ENCODE measurements at places on chromosomes 2 and 18.
A peak's percentile ranks its signal among the peaks of the same experiment; 100 is the strongest.

DNA sequence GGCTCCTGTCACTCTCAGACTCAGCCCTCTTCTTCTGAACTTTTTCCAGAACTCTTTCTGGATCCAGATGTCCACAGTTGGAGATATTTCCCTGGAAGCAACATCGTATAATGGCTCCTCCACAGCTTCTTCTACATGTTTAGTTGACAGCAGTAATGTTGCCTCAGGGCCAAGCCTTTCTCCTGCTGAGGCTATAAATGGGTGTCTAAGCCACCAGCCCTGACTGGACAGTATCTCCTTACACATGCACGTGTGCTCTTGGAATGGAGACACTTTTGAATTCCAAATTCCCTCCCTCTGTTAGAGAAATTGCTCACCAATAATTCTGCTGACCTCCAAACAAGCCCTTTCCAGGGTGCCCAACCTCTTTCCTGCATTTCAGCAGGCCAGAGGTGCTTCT is 156.2 kb upstream of the PIK3C3 start:
- no peak for DNase-seq

DNA sequence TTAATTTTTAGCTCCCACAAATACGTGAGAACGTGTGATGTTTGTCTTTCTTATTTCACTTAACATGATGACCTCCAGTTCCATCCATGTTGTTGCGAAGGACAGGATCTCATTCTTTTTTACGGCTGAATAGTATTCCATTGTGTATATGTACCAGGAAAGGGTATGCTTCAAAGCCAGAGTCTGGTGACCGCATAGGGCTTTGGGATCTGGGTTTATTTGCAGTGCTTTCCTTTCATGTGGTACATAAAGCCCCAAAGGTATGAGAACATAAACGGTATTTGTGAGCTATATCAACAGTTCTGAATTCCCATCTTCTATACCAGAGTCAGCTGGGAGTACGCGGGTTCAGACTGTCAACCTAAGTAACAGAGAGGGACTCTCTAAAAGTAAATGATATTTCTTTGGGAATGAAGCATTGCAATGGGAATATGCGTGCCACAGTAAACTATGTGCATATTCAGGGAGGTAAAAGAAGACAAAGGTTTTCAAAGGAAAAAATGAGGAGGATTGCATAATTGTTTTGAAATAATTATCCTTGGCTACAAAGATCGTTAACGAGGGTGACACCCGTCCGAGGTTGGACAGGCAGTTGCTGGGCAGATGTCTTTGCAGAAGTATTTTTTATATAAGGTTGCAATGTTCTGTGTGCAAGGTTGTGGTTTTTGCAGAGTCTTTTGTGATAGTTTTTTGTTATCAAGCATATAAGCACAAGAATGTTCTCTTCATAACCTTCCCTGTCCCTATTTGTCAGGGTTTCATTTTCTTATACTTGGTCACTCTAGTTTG is 24.4 kb downstream of the CRYGD start:
- peak; percentile 55 for DNase-seq

- no peak for DNase-seq
These were observed 195.9 kb downstream of the NEDD4L start for GRCh38 chr18:58239879-58240278.

DNA sequence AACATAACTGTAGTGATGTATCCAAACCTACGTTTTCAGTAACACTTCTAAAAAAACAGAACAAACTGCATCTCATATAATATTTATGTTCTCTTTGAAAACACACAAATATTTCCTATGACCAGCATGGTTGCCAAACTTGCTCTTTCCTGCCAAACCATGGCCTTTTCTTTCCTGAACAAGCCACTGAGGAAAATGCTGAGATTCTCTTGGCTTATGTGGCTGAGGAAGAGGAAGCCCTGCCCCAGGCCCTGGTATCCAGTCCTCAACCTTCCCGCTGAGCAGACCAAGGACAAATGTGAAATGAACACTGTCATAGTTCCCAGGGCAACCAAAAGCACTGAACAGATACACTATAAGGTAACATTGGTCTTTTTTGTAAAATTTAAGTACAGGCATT is 35.9 kb upstream of the NARS1 start:
- no peak for DNase-seq

GRCh38 chr18:10296491-10296890 is 157.9 kb upstream of the APCDD1 start:
- no peak for DNase-seq

DNA sequence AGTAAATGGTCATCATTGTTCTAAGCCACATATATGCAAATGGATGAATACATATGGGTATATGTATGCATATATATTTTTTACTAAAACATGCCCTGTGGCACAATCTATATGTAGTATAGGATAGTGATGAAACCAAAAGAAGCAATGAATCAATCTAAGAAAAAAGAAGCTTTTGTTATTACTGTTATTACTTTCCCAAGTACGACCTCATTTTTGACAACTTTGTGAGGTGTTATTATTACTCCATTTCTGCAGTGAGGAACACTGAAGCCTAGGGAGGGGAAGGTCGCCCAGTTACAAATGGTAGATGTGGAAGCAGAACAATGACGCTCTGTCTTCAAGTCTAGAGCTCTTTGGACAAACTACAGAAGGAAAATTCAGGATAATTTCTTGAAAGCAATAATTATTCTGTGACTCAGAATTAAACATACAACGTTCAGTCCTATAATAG is 38.3 kb downstream of the STAT4 start:
- DNase-seq = no peak

DNA sequence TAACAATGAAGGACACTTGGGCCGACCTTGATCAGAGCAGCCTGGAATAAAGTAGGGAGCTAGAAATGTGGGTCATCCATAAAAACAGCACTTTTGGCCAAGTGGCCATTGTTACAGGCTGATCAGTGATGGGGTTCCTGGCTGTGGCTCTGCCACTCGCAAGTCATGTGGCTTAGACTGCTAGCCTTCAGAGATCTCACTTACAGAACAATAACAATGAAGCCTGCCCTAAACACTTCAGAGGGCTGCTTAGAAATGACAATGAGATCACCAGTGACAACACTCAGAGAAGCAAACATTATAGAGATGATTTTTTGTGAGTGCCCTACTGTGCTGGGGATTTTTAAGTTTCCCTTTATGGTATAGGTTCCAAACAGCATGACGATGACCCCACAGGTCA is 107.9 kb upstream of the LMAN1 start:
- no peak for DNase-seq

DNA sequence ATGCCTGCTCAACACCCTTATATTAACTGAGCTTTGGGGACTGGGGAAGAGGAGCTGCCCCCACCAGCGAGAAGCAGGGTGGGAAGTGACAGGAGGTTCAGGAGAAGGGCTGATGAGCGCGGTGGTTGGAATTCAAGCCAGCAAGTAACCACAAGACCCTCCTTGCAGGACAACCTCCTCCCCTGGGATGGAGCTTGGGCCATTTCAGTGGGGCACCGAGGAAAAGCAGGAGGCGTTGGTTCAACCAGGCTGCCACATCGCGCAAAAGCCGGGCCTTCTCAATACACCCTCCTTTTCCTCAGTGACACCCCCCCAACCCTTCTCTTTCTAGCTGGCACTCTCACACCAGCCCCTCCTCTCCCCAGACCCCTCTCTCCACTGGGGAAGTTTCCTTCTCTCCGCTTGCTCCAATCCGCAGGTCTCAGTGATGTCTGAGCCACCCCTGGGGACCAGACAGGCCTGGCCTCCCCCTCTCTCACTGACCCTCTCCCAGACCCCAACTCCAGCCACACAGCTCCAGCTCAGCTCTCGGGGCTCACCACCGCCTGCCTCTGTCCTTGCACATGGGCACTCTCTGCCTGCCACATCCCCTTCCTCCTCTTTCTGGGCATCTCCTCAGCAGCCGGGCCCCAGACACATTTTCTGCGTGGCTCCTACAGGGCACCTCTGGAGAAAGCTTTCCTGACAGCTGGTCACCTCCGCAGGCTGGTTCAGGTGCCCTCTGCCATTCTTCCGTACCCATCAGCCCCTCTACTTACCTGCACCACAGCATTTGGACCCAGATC is 44.5 kb downstream of the KCNF1 start:
- DNase-seq = no peak

GRCh38 chr2:208319391-208319790 is 53.3 kb downstream of the PIKFYVE start:
- no peak for DNase-seq

GRCh38 chr2:72148837-72149555 is 1.3 kb upstream of the CYP26B1 start:
- DNase-seq = no peak

GRCh38 chr2:62038975-62039771 is 133.7 kb downstream of the COMMD1 start:
- DNase-seq = peak; percentile 78

GRCh38 chr18:57691363-57691762 is 69.7 kb upstream of the NARS1 start:
- DNase-seq = no peak

All from Jurkat, Clone E6-1 (cell line).